ENCODE measurements at places on chromosomes 16 and 17.

DNA sequence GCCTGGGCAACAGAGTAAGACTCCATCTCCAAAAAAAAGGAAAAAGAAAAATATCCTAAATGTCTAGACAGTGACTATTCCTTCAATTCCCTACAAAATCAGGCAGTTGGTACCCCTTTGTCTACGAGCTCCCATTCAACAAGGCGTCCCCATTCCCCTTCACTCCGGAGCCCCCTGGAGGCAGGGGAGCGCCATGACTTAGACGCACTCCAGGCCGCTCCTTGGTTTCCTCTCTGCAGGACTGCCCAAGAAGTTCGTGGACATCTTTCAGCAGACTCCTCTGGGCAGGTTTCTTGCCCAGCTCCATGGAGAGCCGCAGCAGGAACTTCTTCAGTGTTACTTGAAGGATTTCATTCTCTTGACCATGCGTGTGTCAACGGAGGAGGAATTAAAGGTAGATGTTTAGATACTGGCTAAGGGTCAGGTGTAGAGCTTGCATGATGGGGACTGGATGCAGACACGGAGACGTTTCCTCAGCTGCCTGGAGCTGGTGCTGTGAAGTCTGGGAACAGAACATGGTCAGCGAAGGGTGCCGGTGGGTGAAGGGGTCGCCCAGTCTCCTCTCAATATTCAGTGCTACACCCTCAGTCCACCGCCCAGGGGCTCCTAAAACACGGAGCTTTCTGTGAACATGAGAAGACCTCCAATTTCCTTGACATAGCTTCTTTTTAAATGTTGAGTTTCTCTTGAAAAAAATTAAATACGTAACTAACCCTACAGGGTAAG is 53.3 kb upstream of the ENDOV start:
- no peak for DNase-seq

GRCh38 chr17:57986841-57987580 is 1.0 kb downstream of the VEZF1 start:
- no peak for DNase-seq

GRCh38 chr17:49031965-49032928 is 35.1 kb downstream of the IGF2BP1 start:
- DNase-seq, result peak; percentile 75

DNA sequence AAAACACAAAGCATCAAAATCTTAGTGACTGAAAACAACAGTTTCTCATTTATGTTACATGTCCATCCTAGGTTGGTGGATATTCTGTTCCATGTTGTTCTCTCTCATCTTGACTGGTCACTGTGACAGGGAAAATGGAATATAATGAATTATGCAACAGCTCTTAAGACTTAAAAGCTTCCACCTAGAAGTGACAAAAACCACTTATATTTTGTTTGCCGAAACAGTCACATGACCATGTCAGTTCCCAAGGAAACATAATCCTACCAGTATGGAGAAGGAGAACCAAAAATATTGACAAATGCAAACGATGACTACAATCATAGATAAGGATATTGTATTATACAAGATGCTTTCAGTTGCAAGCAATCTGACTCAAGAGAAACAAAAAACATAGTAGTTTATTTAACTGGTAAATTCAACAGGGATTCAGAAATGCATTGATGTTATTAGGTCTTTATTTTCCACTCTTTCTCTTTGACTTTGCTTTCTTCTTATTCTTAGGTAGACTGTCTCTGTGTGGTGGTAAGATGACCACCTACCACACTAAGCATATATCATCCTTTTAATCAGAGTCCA is 103.8 kb downstream of the SSH2 start:
- no peak for DNase-seq

DNA sequence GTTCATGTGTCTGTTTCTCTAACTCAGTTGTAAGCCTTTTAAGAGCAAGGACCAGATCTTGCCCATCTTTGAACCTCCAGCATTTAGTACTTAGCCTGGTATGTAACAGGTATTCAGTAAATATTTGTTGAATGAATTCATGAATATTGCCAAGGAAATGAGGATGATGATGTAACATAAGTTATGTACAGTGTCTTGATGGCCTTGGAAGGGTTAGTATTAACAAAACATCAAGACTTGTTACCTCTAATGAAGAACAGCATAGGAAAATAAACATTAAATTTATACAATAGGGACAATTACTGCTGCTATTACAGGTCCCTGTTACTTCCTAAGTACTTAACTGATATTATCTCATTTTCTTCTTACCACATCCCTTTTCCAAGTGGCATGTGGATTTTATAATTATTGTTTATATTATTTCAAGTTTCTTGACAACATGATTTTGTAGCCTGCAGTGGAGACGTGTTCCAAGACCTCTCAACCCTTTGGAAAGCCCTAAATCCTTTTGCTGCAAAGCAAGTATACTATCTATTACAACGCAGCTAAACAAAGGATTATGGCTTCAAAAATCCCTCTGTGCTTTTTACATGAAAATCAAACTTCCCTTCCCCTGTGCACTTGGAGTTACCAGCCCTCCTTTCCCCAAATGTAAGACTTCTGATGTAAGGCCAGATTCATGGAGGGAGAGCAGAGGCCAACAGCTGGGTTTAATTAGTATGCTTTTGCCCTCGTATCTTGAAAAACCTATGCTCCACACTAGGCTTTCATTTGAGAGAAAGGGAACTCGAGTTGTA is 77.4 kb upstream of the SMIM36 start:
- DNase-seq, result no peak

DNA sequence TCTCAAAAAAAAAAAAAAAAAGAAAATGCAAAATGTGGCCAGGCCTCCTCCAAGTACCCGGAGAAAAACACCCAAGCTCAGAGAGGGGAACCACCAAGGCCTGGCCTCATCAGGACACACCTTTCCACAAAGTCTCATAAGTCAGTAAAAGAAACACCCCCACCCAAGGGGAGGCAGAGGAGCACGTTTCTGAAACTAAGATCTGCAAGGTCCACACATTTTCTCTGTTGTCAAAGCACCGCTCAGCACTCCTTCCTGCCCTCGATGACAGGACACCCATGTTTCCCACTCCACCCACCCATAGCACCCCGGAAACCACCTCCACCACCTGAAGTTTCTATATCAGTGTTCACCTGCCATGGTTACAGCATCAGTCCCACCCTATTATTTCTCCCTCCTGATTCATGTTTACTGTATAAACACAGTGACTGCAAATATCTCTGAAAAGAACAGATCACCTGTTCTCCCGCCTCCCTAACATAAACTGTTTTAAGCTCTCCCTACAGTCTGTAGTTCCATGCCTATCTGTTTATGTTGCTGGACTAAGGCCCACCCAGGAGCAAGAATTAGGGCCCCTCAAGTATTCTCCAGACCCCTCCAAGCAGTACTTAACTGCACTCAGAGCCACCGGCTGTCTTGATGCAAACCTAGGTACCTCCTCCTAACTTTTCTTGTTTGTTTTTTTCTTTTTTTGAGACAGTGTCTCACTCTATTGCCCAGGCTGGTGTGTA is 2.0 kb downstream of the CORO7 start:
- no peak for DNase-seq
